ENCODE measurements at places on chromosomes 3 and 15.

GRCh38 chr3:1953536-1953935, 145.1 kb upstream of the CNTN4 start:
- DNase-seq, result no peak

- DNase-seq, result peak; percentile 80
These were observed 55.5 kb downstream of the ST6GAL1 start for GRCh38 chr3:186985661-186986364.

DNA sequence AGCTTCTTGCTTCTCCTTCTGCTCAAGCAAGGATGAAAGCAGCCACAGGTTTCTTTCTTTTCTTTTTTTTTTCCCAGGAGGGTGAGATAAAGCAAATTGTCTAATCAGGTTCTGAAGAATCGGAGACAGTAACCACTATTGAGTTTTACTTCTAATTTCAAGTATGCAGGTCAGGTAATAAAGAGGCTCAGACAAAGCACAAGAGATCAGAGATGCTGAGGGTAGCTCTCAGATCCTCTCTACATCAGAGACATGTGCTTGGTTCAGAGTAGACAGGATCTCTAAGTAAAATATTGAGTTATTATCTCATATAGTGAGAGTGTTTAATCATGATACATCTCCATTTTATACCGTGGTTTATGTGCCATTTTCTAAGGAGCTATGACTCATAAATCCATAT, 168.5 kb downstream of the NFKBIZ start:
- no peak for DNase-seq

DNA sequence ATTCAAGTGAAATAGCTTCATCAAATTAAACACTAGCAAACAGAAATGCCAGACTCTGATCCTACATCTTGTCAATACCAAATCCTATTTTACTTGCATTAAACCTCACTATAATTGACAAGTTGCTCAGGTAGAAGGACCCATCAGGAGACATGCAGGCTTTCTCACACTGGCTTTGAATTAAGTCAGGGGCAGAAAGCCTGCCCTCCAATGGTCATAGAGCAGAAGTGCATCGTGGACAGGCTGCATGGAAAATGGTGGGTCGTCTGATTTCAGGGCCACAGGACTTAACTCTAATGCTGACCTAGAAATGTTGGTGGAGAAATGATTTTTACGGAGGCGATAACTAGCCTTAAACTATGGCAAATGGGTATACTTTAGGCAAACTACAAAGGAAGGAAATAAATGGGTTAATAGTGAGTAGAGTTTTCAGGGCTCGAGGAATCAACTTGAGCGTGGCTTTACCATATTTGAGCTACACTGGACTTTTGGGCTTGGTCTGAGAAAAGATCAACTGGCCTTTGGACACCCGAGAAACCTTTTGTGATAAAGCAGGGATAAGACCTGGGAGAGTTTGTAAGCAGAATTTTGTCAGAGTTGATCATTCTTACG, 283.9 kb downstream of the GRM7 start:
- no peak for DNase-seq

DNA sequence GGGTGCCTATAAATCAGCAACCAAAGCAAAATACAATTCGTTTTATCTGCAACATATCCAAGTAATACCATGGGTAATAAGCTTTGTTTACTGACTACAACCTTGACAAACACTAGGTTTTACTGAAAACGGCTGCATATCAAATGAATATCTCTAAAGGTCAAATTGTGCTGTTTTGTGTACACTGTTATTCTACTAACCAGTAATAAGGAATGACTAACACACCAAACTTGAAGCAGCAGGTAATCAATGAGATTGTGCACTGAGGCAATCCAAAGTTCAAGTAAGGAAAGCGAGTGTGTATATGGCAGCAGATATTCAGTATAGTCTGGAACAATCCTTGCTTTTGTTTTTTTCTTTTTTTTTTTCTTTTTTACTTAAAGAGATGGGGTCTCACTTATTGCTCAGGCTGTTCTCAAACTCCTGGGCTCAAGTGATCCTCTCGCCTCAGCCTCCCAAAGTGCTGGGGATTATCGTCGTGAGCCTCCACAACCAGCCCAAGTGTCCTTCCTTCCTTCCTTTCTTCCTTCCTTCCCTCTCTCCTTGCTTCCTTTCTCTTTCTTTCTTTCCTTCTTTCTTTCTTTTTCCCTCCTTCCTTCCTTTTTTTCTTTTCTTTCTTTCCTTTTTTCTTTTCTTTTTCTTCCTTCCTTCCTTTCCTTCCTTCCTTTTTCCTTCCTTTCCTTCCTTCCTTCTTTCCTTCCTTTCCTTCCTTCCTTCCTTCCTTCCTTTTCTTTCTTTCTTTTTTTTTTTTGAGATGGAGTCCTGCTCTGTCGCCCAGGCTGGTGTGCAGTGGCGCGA, 34.9 kb downstream of the AP3S2 start:
- DNase-seq, result no peak

DNA sequence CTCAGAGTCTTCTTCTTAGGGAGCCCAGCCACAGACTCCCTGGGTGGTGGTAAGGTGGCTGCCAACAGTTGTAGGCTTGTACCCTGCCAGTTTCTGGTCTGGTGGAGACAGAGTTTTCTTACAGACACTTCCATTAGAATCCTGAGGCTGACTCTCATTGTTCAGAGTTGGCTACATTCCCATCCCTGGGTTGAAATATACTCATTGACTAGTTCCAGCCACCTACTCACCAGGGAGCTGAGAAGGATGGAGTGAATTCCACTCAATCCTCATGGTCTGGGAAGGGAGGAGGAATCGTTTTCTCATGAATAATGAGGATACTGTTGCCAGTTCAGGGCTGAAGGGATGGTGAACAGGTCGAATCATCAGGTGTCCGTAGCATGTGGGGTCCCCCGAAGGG, 226.5 kb upstream of the PROK2 start:
- DNase-seq, result no peak

DNA sequence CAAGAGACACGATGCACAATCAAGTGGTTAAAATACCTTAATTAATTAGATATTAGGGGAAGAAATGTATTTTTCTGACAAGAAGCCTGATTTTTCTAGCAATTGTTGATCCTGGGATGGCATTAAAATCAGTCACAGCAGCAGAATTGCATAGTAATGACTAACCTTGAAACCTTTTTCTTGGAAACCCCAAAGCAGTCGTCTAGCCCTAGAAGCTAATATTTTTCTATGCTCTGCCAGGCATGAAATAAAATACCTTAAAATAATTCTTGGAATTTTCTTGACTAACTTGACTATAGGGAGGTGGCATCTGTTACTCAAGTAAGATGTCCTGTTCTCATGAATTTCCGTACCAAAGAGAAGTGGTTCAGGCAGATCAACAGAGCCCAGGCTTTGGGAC, 204.1 kb downstream of the THRB start:
- no peak for DNase-seq

DNA sequence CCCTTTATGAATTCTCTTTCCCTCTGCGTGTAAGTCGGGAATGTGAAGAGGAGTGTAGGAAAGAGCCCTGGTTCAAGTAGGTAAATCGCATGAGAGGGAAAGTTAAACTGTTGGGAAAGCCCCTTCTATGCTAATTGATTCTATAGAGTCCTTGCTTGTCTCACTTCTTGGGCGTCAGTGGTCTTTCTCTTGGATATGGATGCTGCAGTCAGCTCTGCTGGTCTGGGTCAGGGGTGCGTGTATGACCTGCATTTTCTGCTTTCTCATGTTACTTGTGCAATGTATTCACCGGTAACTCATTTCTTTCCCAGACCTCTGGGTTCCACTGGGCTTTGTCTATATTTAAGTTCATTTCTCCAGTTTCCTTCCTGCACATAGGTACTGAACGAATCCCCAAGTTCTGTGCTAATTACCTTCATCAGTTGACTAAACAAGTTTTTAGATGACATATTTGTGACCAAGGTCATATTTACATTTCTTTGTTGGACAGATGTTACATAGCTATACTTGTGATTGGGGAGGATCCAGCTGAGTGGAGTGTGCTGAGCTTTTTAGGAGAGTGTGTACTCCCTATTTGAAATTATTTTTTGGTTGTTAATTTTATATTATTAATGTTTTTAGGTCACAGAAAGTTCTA, 1.4 kb downstream of the SETD5 start:
- DNase-seq, result peak; percentile 68

DNA sequence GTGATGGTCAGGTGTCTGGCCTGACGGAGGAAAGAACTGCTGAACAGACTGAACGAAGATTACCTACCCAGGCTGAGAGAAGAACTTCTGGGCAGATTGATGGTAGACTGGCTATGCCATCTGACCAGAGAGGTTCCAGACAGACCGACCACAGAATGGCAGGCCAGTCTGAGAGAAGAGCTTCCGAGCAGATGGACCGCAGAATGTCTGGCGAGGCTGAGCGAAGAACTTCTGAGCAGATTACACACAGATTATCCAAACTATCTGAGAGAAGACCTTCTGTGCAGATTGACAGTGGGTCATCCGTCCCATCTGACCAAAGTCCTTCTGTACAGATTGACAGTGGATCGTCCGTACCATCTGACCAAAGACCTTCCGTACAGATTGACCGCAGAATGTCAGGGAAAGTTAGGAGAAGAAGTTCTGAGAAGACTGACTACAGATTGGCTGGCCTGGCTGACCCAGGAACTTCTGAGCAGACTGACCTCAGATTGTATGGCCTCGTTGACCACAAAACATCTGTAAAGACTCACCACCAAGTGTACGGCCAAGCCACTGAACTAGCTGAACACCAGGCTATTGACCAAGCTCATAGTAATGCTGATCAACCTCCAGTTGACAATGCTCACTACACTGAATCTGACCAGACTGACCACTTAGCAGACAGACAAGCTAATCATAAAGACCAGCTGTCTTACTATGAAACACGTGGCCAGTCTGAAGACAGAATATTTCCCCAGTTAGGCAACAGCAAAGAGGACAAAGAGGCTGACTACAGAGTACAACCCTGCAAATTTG, 812 bp downstream of the TEX55 start:
- DNase-seq, result no peak

- no peak for DNase-seq
These were observed 70.1 kb downstream of the CD200 start for GRCh38 chr3:112403103-112403502.

GRCh38 chr15:72919936-72920465, 132.3 kb upstream of the NEO1 start:
- DNase-seq, result no peak

DNA sequence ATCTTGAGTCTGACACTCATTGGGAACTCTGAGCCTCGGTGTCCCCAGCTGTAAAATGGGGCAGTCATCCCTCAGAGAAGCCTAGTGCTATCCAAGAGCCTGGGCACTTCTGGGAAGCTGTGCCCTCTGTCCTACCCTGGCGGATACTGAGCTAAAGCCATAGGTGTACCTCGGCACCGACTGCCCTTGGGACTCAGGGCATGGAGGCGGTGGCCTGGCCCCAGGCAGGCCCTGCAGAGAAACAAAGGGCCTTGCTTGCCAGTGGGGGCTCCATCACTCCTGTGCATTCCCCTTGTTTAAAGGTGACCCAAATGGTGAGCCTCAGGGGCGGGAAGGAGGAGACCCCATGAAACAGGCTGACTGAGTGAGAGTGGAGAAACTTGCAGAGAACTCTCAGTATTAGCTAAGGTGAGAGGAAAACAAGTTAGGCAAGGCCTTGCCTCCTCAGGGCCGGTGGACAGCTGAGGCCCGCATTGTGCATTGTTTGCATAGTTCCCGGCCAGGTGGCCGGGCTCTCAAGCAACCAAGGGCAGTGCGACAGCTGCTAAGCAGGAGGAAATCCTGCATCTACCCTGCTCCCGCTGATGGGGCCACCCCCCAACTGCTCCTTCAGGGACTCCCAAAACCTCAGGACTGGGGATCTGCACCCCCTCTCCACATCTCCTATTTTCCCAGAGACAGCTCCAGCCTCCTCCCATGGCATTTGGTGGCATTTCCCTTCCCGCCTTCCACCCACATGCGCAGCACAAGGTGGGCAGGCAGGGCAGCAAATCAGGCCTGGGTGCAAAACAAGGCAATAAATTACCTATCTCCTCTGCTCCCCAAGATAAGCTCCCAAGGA, 4.3 kb downstream of the PFKFB4 start:
- no peak for DNase-seq

DNA sequence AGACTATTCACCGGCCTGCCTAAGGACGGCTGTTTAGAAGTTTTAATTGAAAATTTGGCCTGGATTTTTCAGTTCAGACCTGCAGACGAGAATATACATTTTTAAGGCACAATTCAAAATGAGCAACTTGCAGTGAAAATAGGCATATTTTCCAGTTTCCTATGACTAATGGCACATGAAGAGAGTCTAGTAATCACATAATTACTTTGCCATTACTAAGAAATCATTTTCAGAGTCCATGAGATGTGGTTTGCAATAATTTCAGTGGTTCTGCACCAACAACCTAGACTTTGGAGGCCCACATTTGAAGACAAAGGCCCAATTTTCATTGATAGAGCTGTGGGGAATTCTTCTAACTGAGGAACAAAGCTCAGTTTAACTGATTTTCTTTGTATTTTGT, 205.3 kb downstream of the SOX2 start:
- no peak for DNase-seq

GRCh38 chr15:94477913-94478553, 246.7 kb downstream of the MCTP2 start:
- DNase-seq, result no peak

DNA sequence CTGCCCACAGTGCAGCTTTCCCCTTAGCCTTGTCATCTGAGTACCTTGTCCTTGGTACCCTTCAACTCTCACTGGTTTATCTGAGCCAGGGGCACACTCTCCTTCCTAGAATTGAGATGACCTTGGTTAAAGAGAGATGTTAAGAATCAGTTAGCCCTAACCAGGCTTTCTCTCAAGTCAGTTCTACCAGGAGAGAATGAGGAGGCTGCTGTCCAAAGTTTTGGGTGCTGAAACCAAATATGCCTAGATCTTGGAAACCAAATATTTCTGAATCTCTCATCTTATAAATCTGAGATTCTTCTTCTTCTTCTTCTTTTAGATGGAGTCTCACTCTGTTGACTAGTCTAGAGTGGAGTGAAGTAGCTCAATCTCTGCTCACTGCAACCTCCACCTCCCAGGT, 12.0 kb upstream of the CTXND1 start:
- DNase-seq, result no peak

GRCh38 chr3:113245761-113246161, 34.4 kb downstream of the BOC start:
- DNase-seq, result no peak

- DNase-seq, result no peak
These were observed 49.6 kb downstream of the USP13 start for GRCh38 chr3:179702271-179702947.

DNA sequence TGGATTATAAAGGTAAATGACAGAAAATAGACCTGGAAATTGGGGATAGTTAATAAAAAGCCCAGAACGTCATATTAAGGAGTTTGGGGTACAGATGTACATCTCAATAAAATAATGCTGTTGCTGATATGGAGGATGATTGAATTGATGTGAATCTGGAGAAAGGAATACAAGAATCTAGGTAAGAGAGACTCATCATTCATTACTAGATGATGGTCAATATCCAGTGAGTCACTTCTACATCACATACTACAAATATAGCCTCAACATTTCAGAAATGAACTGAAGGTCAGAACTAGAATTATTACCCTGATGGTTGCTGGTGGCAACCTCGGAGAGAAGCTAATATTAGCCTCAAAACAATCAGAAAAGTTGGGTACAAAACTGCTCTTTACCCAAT, 37.6 kb upstream of the P3H2 start:
- DNase-seq, result no peak

DNA sequence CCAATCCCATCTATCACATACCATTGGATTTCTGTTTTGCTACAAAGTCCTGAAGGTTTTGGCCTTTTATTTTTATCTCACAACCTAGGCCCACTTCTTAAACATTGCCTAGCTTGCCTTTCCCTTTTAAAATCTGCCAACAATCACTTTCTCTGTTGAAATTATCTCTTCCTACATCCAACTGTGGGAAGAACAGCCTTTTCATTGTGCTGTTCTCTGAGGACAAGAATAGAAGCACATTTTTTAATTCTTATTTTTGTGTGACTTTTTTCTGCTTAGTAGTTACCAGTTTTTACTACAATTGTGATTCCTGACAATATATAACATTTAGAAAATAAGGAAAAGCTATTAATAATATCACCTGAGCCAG, 159.2 kb downstream of the CNTN6 start:
- no peak for DNase-seq
